NCI-H748 treated with DMSO at 0.1 percent for 48 hours (cell line): ENCODE measurements at places on chromosomes 3 and 15.

GRCh38 chr3:134242649-134243617 lies 7.7 kb downstream of the RYK start:
- DNase-seq: no peak

GRCh38 chr3:158768361-158768787 lies 33.5 kb upstream of the MFSD1 start:
- no peak for DNase-seq

GRCh38 chr3:148178503-148178902 lies 519.2 kb upstream of the AGTR1 start:
- DNase-seq: peak; percentile 84

GRCh38 chr3:53711387-53711786 lies 134.8 kb downstream of the CHDH start:
- no peak for DNase-seq

DNA sequence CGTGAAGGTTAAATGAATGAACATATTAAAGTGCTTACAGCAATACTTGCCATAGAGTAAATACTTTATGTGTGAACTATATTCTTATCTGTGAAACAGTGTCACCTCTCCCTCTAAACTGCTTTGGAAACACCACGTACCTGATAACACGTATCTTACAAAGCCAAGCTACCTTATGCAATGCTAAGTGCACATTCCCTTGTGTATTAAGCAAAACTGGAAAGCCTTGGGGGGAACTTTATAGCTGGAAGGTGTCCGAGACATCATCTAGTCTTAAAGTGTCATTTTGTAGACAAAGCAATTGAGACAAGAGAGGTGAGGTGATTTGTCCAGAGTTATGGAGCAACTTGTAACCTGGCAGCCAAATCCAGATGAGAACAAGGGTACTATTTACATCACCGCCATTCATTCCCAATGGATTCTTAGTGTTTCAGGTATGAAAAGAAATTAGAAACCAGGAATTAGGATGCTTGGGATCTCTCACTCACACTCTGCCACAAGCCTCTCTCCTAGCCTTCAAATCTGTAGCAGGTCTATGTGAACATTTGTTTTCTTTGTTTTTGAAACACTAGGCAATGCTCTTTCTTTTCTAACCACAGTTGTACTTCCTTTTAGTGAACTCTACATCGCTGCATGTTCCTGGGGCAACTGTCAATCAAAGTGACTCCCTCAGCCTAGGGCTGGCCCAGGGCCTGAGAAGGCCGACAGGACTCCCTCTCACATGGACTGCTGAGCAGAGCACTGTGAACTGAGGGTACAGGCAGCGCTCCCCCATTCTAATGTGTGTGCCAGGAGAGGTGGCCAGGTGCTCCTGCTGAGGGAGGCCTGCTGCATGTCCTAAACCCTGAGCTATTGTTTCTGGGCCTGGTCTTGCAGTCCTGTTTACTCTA lies 13.9 kb upstream of the MGLL start:
- DNase-seq: no peak

GRCh38 chr3:58874795-58875194 lies 175.0 kb downstream of the CFAP20DC start:
- no peak for DNase-seq

GRCh38 chr3:46998852-46999515 lies 19.5 kb downstream of the NBEAL2 start:
- DNase-seq: no peak

DNA sequence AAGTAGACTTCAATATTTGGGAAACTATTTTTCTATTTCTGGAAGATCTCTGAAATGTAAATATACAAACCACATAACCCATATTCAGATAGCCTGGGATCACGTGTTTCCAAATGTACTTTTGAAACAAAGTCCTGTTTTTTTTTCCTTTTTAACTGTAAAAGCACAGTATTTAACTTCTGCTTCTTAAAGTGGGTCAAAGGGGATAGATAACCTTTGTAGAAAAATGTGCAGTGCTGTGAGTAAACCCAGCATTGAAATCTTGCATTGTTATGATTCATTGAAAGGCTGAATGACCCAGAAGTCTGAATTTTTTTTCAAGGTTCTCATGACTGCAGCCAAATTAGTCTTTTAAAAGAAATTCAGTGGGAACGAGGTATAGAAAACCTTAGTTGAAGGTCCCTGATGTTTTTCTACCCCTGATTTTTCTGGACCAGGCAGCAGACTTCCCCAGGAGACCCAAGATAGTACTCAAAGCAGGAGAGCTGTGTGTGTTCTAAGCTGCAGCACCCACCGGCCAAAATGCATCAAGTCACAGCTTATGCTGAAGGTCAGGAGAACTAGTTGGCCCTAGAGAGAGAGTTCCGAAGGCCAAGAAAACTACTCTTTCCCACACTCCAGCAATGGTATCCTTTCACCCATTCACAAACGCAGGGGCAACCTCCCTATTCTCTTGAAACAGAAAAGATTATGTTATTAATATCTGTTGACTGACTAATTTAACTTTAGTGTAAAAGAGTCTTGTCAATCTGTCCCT lies 43.6 kb upstream of the APH1B start:
- no peak for DNase-seq

DNA sequence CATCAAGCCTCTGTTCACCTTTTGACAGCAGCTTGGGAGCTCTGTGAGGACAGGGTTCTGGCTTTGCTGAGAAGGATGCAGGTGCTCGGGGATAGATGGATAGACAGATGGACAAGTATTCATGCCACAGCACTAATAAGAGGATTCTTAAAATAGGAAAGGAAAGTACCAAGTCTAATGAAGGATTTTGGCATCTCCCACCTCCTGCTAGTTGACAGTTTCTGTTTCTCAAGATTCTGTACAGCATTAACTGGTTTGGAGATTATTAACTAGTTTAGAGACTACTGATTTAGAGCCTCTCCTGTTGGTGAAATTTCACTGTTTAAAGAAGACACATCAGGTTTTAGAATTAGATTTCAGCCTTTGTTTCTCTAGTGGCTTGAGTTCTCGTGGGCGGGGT lies 152.3 kb downstream of the CACNA1D start:
- no peak for DNase-seq

DNA sequence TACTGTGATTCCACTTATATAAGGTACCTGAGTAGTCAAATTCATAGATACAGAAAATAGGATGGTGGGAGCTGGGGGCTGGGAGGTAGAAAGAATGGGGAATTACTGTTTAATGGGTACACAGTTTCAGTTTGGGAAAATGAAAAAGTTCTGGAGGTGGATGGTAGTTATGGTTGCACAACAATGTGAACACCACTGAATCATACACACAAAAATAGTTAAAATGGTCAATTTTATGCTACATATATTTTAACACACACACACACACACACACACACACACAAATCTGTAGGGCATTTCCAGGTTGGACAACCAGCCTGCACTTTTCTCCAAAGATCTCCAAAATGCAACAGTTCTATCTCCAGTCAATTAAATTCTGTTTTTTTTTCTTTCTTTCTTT lies 1.4 kb downstream of the CCDC32 start:
- no peak for DNase-seq

GRCh38 chr3:56862352-56863062 lies 60.8 kb upstream of the ARHGEF3 start:
- DNase-seq: no peak

DNA sequence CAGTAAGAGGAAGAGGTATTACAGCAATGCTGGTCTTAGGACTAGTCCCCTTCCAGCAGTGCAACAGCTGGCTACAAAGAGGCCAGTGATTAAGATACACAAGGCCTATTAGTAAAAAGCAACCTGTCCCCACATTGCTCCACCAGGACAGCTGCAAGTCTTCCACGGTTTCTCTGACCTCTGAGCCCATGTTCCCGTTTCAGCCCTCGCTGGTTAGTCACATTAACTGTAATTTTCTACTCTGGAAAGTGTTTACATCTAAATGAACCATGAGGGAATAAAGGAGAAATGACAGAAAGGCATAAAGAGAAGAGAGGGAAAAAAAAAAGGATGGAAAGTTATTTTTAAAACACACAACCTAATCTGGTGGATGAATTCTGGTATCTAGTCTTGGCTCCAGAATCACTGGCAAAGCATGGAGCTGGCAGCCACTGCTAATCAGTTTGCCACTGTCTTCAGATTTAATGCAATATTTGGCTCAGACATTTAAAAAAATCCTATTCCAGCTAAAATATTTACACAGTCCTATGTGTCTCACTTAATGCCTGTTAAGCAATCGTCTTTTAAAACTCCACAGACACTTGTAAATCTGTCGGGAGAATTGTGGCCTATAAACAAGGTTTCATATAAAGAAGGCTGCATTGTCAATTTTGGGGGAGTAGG lies 154.9 kb downstream of the GREM1 start:
- no peak for DNase-seq

DNA sequence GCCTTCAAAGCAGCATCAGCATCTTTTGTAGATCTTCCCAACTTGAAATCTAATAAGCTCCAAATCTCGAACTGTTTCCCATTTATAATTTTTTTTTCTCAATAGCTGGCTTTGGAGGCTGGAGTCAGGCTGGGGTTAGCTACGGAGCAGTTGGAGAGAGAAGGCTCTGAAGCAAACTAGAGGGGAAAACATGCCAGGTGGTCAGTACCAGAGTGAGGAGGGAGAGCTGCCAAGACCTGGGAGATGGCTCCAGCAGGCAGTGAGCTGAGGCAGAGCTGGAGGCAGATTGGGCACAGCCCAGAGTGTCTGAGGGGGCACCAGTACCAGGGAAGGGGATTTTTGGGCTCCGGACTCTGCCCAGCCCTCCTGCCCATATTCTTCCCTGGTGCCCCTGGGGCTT lies 311.2 kb downstream of the RPLP1 start:
- DNase-seq: no peak

DNA sequence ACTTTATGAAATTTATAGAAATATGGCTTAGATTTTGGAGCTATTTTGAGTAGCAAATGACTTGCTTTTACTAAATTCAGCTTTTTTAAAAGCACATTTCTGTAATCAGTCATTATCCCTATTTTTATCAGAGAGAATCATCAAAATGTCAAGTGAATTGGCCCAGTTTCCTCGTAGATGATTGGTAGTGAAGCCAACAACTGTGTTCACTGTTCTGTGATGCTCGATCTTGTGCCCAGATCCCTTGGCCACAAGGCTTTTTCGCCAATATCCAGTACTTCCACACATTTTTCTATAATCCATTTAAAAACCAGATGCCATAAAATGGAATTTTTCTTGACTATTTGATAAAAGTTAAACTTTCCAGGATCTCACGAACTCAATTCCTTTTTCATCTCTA lies 336.5 kb downstream of the ZNF385D start:
- DNase-seq: no peak

GRCh38 chr3:78116874-78117273 lies 1077.0 kb downstream of the ROBO2 start:
- no peak for DNase-seq

- no peak for DNase-seq
Measured at GRCh38 chr3:113259196-113259595, 47.8 kb downstream of the BOC start.

DNA sequence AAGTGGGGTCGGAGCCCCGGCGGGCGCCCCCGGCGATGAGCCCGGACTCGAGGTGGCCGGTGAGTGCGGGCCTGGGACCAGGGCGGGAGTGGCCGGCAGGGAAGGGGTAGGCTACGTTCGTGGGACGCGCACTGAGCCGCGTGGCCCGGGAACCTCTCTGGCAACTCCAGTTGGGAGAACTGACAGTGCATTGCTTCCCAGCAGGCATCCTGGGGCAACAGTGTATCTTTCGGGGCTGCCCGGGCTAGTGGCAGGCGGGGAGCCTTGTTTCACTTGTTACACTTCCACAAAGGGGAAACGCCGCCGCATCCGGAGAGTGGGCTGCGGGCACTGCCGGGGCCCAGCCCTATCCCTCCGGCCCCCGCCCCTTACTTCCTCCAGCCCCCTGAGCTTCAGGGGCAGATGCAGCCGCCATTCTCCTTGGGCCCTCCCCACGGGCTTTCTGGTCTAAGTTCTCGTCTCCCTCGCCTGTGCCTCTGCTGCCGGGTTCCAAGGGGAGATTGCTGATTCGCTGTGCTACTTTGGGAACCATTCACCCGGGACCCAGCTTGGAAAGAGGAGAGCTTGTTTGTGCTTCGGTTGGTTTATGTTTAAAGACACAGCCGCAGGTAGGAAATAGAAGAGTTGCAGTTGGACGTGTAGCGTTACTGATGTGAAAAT lies 675 bp downstream of the BRPF1 start:
- DNase-seq: no peak

GRCh38 chr3:189494632-189495031 lies 136.6 kb upstream of the TP63 start:
- DNase-seq: no peak

GRCh38 chr15:61841466-61841865 lies 218.8 kb downstream of the VPS13C start:
- DNase-seq: no peak

GRCh38 chr3:3615533-3615932 lies 183.7 kb upstream of the LRRN1 start:
- DNase-seq: no peak

DNA sequence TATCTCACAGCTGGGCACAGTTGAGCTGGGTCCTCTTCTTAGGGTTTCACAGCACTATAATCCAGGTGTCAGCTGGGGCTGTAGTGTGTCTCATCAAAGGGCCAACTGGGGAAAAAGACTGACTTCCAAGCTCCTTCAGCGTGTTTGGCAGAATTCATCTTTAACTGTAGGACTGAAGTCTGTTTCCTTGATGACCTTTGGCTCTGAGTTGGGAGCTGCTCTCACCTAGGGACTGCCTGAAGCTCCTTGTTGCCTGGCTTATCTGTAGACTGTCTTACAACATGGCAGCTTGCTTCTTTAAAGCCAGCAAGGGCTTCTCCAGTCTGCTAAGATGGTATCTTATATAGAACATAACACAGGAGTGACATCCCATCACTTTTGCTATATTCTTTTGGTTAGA lies 5.3 kb upstream of the VPS33B start:
- no peak for DNase-seq

GRCh38 chr3:150830094-150830681 lies 67.2 kb upstream of the SIAH2 start:
- DNase-seq: no peak

- DNase-seq: no peak
Measured at GRCh38 chr3:13706886-13707285, 158.0 kb downstream of the FBLN2 start.

- no peak for DNase-seq
Measured at GRCh38 chr15:29216955-29217354, 52.7 kb downstream of the NSMCE3 start.

GRCh38 chr3:17039594-17039993 lies 154.8 kb downstream of the PLCL2 start:
- no peak for DNase-seq
